ENCODE measurements at places on chromosomes 1 and 21.

DNA sequence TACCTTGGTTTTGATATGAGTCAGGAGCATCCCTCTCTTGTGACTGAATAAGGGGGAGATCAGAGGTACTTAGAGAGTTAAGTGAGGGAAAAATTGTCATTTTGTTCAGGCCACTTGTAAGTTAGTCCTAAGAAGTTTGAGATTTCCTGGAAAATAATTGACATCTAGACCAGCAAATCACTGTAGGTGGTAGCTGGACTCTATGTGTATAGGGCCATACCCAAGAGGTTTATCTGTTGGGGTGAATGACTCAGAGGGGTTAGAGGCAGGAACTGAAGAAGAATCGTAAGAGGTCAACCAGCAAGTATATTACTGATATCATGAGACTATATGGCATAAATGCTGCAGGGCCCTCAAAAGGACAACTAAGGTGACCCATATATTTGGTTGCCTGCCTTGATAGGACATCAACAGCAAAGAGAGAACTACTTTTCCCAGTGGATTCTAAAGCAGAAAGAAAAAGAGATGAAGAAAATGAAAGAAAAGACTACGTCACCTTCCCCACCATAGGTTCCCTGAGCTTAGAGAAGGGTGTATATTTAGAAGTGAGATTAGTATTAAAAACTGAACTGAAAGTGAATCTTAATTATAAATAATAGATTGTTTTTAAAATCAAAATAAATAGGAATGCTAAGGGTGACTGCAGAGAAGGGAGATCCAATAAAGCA lies 8.0 kb upstream of the RNPC3 start:
- no peak for DNase-seq

GRCh38 chr1:67566803-67567377 lies 118.1 kb upstream of the GADD45A start:
- DNase-seq: no peak

DNA sequence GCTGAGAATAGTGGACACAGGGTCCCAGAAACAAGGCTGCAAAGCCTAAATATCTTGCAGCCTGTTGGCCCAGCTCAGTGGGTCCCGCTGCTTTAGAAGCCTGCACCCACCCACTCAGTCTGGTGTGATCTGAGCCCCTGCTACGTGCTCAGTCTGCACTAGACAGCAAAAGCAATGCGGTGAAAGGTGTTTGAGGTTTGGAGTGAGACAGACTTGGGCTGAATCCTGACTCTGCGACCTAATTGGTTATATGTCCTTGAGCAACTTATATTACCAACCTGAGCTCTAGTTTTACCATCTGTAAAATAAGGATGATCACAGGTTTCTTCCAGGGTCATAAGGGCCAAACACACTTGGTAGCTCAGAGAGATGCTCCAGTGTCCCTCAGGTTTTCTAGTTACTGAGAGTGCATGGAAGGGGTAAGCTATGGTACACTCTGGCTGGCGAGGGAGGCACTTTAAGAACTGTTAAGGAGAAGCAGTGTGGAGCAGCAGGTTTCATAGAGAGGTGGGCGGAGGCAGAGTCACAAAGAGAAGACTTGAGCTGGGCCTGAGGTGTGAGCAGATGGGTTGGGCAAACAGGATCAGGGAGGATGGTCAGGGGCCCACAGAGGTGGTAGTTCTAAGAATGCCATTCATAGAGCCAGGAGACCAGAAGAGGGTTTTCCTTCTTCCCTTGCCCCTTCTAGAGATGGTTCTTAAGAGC lies 10.1 kb downstream of the TMEM200B start:
- DNase-seq: no peak

DNA sequence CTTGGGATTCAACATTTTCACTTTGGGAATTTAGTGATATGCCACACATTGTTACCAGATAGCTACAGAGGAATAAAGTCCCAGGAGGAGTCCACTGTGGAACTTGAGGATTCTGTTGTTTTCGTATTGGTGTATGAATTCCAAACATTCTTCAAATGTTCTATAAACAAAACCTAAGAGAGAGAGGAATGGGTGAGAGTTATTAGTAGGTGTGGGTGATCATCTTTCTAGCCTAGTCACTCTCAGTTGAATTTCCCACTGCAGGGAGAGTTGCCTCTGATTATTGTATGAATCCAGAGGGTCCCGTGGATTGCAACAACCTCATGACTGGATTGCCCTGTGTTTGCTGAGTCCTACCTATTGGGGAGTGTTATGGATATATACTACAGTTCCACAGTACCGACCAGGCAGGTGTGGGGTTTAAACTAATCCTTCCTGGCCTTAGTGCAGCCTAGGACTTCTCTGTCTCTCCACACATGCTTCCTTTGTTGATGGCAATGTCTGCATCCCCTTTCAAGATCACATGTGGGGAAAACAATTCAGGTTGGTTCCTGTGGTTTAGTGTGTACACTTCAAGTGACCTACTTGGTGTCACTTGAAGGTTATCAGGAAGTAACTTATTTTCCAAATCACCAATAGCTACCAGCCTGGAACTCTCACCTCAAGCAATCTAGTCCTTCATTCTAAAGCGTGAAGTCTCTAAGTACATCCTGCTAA lies 91.8 kb downstream of the ADCY10 start:
- DNase-seq: no peak

DNA sequence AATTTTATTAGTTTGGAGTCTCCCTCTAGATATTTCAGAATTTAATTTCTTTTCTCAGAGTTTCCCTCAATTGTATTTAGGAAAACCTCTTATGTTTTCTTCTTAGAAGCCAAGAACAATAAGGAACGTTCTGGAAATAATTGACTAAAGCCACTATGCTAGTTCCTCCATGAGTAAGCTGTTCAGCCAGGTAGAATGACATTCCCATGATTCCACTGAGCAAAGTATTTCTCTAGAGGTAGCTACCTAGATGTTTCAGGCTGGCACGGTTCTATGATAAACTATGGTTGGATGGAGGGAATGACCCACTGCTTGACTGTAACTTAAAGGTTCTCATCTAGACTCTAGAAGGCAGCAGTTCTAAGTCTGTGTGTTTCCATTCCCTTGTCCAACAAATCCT lies 62.4 kb downstream of the CLDN17 start:
- no peak for DNase-seq

GRCh38 chr1:55284856-55285255 lies 69.7 kb upstream of the USP24 start:
- peak; percentile 50 for DNase-seq

GRCh38 chr1:167220537-167221125 lies at the start of gene POU2F1:
Gene POU2F1, plus strand, starts transcription at chr1:167220886. Its CDS starts 12 bp downstream, at chr1:167220898.
- DNase-seq: peak; percentile 100

- DNase-seq: no peak
Measured at GRCh38 chr1:181136738-181137122, 48.2 kb downstream of the IER5 start.

DNA sequence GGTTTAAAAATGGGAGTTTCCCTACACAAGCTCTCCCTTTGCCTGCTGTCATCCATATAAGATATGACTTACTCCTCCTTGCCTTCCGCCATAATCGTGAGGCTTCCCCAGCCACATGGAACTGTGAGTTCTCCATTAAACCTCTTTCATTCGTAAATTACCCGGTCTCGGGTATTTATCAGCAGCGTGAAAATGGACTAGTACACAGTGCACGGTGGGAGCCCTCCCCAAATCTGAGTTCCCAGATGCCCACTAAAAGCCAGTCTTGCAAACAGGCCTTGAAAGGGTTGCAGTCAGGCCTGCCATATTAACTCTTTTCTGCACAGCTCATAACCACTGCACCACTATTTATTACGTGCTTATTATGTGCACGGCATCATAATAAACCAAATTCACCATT lies 400.9 kb downstream of the PRDM2 start:
- DNase-seq: no peak

GRCh38 chr1:176205332-176205914 lies 1.7 kb downstream of the COP1 start:
- peak; percentile 72 for DNase-seq

DNA sequence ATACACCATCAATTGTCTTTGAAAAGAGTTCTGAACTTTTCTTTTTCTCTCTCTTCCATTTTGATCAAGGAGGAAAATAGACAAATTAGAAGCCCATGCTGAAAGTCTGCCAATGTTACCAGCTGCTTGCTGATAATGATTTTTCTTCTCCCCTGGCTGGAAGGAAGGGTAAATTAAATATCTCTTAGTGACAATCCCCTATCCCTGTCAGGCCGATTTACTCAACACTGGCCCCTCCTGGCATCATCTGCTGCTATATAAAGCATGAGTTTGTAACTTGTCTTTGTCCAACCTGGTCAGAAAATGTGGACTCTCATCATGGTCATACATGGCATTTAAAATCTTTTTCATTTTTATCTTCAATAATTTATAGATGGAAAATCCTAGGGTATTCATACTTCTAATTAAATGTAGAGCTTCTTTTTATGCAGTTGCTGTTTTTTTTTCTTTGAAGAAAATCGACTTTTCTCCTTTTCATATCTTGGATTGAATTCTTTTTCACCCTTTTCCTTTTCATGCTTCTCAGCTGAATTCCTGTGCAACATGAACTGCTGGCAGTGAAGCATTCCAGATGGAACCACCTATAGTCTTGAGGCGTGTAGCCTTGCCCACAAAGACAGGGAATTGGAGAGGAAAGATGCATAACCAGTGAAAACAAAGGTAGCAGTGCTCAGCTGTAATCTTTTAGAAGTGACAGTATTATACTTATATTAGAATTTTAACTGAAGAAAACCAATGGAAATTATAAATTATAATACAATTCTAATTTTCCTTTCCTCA lies 214.7 kb upstream of the PTGFR start:
- DNase-seq: no peak

GRCh38 chr1:109188781-109189180 lies 24.9 kb upstream of the SARS1 start:
- no peak for DNase-seq

GRCh38 chr1:210373878-210374599 lies 45.3 kb downstream of the HHAT start:
- peak; percentile 72 for DNase-seq

- no peak for DNase-seq
Measured at GRCh38 chr21:45869121-45870007, 112.2 kb upstream of the COL6A1 start.

DNA sequence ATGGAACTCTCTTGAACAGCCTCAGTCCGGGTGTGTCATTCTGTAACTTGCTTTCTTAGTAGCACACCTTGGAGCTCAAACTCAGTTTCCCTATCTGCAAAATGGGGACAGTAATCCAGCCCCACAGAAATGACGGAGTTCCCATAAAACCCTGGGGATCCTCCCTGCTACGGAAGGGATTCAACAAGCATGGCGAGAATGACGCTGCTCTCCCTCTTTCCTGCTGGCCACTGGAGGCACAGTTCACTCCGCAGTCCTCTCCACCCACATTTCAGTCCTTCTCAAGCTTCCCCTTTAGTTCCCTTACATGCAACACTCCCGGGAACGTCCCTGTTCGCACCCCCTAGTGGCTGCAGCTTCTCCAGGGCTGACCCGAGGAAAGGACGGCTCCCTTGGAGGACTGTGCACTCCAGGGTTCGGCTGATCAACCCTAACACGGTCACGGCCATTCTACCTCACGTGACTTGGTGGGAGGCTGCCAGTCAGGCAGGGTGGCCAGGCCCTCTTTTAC lies 20.6 kb downstream of the RUNX3 start:
- peak; percentile 89 for DNase-seq

DNA sequence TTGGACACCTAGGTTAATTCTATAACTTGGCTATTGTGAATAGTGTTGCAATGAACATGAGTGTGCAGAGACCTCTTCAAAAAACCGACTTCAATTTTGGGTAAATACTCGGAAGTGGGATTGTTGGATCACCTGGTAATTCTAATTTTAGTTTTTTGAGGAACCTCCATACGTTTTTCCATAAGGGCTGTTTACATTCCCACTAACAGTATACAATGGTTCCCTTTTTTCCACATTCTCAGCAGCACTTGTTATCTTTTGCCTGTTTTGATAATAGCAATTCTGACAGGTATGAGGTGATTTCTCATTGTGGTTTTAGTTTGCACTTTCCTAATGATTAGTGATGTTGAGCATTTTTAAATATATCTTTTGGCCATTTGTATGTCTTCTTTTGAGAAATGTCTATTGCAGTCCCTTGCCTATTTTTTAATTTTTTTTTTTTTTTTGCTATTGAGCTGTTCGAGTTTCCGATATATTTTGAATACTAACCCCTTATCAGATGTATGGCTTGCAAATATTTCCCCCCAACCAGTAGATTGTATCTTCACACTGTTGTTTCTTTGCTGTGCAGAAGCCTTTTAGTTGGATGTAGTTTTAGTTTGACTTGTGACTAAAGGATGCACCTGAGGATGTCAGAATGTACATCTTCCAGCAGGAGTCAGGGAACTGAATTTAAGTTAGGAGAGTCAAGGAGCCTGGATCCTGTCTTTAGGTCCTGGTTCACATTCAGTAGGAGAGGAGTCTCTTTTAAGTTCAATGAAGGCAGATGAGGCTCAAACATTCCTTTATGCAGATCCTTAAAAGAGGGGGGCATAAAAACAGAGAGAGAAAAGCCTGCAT lies 120.0 kb downstream of the S1PR1 start:
- DNase-seq: no peak

DNA sequence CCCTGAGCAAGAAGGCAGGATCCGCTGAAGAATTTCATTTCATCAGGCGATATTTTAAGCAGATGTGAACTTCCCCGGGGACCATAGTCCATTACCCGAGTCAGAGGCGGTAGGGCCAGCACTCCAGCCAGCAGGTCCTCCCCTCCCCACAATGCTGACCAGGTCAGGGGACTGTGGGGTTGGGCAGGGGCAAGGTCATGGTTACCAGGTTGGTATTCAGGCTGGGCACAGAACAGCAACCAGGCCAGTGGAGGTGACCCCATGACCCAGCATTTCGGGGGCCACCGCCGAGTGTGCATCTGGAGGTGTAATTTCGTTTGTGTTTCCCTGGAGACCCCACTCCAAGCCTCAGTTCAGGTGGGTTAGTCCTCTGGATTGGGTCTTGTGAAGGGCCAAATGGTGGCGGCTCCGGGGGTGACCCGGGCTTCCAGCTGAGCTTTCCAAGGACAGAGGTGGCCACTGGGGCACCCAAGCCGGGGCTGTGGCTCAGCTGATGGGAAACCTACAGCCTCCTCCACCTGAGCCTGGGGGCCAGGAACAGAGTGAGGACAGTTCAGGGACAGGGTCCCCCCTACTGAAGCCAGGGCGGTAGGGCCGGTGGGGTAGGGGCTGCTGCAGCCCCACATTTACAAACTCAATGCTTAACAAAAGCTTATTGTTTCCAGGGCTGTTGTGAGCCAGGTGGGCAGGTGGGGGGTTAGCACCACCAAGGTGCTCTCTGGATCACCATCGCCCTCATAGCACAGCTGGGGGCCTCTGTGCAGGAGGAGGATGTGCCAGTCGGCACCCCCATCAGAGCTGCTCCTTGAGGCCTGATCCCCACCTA lies 2.8 kb downstream of the PRDM16 start:
- DNase-seq: no peak

GRCh38 chr1:223765719-223766340 lies 53.5 kb downstream of the CAPN2 start:
- DNase-seq: no peak

- DNase-seq: no peak
Measured at GRCh38 chr1:172647987-172648386, 10.9 kb upstream of the FASLG start.

- DNase-seq: peak; percentile 20
Measured at GRCh38 chr1:54384918-54385726, 21.1 kb downstream of the SSBP3 start.
